Stimulated activated CD4-positive, alpha-beta T cell treated with anti-CD3 and anti-CD28 coated beads, Interleukin-1b, Interleukin-23, amount 100 ng/mL, for 48 hours (primary cell): ENCODE measurements at places on chromosomes 12 and 14.
A peak's percentile ranks its signal among the peaks of the same experiment; 100 is the strongest.

GRCh38 chr12:121099779-121100178, 32.9 kb upstream of the P2RX7 start:
- DNase-seq: no peak

GRCh38 chr12:90794212-90794611, 160.8 kb downstream of the CCER1 start:
- DNase-seq: no peak

DNA sequence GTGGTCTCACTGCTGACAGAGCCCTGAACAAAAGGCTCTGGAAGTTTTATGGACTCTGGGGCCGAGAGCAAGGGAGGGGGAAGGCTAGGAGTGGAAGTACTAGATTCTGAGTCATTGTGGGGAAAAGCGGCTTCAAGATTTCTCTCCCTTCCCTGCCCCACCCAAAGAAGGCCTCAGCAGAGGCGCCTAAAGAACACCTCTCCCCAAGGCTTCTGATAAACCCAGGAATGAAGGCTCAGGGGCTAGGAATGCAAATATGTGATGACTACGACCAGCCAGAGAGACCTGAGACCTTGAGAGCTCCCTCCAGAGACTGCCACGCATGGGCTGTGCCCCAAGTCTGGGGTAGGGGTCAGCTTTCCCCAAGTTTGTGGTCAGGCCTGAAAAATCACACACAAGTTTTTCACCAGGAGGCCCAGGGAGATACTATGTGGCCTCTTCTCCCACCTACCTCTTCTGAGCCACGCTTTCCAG, 130.7 kb upstream of the HIF1A start:
- DNase-seq: no peak

DNA sequence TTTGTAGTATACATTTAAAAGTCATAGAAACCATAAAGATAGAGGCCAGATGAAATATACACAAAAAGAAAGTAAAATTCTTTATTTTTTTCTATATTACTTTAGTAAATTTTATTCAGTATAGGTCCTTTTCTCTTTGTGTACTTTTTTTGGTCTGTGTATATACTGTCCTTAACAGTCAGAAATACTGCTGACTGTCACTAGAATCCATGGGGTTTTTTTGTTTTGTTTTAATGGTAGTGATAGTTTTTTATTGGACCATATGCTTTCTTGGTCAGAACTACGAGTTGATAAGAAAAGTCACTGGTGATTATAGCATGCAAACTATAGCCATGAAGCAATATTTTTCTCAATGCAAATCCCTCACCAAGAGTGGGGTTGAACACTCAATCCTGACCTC, 165.4 kb downstream of the FOXA1 start:
- no peak for DNase-seq

GRCh38 chr14:70018713-70019211, 139.5 kb downstream of the SMOC1 start:
- no peak for DNase-seq

GRCh38 chr14:105142651-105143450, 25.7 kb downstream of the JAG2 start:
- DNase-seq: peak; percentile 0

GRCh38 chr12:81128930-81129554, 51.2 kb downstream of the ACSS3 start:
- DNase-seq: no peak

GRCh38 chr12:71183846-71184245, 26.0 kb upstream of the TSPAN8 start:
- no peak for DNase-seq

GRCh38 chr12:94157181-94157580, 8.8 kb downstream of the PLXNC1 start:
- DNase-seq: no peak

DNA sequence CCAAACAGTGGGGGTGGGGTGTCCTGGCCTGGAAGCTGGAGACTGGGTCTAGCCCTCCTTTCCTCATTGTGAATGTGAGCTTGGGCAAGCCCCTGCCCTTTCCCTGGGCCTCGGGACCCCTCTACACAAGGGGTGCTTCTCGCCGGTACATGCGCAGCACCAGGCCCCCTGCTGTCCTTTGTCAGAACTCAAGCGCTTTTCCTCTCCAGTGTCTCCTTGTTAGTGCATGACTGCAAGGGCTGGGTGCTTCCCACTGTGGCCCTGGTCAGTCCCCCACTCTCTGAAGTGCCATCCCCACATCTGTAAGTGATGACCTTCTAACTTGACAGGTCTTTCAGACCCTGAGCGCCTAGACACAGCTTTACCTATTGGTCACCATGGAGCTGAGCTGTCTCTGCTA, 44.2 kb downstream of the DEGS2 start:
- DNase-seq: no peak

DNA sequence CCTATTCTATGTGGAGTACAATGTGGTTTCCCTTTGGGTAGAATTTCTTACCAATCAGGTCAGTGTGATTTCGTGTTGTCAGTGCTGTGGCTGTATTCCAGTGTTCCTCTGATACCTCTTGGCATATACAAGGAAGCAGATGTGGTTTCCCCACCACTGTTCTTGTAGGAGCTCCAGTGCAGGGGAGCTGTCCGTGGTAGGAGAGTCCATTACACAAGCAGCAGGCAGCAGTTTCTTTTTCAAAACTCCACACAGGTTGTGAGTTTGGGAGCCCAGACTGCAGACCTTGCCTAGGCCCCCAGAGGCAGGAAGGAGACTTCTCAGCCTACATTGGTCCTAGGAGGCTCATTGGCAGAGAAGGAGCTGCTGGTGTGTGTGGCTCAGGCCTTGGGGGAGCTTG, 452.8 kb downstream of the AACS start:
- DNase-seq: no peak

DNA sequence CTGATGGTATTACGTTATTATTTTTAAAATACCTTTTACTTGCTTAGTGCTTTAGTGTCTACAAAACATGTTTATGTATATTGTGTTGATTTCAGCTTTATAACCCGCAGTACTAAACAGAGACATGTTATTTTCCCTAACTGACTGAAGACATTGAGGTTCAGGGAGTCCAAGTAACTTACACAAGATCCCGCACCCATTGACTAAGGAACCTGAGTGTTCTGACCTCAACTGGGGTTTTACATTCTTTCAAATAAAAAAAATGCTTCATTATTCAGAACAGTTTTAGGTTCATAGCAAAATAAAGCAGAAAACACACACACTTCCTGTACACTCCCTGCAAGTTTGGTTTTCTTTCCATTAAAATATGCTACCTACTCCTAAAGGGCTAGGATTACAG, 60.4 kb upstream of the METAP2 start:
- DNase-seq: no peak

DNA sequence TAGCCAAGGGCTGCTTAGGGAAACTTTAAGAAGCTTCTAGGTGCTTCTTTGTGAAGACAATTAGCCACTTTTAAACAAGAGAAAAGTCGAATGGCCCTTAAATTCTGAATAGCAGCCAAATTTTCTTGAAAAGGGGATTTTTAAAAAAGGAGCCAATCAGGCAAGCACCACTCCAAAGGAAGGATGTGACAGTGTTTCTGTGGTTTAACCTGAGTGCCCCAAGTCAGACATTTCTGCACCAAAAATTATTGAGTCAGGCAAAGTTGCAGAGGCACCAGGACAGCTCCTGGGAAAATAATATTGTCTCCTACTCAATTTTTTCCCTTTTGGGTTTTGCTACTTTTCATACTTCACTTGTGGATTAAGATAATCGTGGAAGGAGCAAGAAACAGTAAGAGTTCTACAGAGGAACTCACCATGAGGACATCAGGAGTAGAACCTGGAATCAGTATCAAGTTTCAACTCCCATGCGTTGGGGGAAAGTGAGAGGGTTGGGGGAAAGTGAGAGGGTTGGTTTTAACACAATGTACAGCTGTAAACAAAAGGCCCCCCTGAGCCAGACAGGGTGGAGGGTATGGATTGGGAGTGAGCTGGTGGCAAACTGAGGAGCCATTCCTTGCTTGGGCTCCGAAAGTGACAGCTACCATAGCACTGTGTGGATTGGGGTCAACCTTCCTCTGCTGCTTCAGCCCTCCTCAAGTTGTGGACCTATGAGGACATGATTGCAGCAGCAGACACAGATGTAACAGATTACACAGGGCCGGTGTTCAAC, 90.8 kb downstream of the SLC38A1 start:
- no peak for DNase-seq

DNA sequence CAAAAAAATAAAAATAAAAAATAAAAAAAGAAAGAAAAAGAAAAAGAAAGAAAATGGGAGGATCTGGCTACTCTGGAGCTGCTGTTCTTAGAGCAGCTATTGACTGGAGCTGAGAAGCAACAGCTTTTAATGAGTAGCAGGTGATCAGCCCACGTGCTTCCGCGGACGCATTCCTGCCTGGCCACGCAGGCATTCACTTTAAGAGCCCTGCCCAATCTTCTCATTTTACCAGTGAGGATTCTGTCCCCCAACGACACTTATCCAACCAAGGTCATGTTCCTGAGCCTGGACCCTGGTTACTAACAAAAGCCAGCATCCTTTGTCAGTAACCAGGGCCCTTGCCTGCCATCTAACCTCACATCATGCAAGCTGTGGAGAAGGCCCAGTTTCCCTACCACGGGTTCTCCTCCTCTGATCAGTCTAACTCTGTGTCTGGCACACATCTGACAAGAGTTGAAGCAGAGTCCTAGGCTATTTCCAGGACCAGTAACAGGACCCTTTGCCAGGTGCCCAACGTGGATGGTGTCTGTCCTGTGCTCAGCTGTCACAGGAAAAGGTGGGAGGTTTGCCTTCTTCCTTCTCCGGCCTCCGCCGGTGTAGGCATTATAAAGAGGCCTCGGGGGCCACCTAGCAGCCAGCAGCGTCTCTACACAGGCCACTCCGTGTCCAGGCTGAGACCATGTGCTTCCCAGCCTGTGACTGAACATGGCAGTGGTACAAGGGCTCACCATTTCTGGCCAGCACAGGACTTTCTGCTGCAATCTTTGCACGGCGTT, 60.9 kb upstream of the GPATCH2L start:
- no peak for DNase-seq

GRCh38 chr12:15001733-15002382, 29.0 kb downstream of the PDE6H start:
- no peak for DNase-seq

DNA sequence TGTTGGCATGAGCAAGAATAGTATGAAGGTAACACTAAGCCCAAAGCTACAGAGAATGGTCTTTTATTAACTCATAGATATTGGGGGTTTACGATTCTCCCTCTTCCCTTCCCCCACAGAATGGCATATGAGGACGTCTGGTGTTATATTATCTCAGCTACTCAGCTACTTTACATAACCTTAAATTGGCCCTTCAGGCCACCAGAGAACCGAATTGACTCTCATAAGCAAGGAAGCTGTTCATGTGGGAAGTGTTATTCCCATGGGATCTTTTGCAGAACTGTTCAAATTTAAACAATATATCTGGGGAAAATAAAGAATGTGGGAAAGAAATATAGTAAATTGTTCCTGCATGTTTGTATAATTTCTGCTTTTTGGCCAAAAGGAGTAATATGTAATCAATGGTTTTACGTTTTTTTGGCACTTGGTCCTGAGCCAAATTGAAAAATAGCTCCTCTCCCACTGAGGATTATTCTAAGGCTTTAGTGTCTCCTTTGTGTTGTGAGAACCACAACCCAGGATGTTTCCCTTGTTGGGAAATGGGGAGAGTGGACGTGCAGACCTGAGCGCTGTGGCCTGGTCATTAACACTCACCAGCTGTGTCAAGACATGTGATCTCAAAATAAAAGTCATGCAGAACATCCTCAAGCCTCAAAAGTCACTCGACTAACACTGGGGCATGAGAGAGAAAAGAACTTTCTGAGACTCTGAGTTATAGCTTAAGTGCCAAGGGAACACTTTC, 31.8 kb upstream of the CMAS start:
- no peak for DNase-seq

- peak; percentile 59 for DNase-seq
These were observed 15.5 kb downstream of the MANSC1 start for GRCh38 chr12:12334367-12335040.

DNA sequence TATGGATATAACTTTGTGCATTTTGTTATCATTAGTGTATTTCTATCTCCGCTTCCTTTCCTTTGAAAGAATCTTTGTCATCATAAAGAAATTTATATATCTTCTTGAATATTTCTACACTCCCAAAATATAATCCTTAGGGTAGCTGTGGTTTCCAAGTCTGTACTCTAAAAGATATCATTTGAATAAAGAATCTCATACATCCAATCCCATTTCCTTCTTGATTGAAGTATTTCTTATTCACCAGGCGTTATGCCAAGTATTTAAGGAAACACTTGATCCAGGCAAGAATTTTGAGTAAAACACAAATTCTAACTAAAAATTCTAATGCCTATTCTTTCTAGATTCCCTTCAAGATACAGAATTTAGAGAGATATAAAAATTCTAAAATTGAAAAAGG, 821.8 kb downstream of the GALC start:
- DNase-seq: no peak

GRCh38 chr14:35333797-35334743, 41.9 kb downstream of the PSMA6 start:
- DNase-seq: peak; percentile 51

GRCh38 chr12:92558806-92559205, 144.0 kb upstream of the PLEKHG7 start:
- DNase-seq: no peak

DNA sequence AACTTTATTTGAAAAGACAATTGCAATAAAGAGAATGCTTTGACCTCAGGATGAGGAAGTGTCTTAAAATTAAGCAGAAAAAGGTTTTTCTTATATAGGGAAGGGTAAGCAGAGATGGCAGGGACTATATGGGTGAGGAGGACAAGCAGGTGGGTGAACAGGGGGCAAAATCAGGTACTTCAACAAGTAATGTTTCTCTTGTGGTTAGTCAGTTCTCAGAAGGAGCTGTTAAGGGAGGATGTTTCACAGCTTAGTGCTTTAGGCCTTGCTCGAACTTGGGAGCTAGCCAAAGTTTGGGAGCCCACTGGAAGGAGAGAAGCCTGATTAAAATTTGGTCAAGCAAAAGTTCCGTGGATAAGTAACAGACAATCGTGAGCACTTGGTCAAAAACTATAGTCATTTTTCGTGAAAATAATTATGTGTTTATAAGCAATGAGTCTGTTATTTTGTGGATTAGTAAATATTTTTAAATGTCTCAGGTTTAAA, 364.2 kb upstream of the TMPO start:
- DNase-seq: no peak

DNA sequence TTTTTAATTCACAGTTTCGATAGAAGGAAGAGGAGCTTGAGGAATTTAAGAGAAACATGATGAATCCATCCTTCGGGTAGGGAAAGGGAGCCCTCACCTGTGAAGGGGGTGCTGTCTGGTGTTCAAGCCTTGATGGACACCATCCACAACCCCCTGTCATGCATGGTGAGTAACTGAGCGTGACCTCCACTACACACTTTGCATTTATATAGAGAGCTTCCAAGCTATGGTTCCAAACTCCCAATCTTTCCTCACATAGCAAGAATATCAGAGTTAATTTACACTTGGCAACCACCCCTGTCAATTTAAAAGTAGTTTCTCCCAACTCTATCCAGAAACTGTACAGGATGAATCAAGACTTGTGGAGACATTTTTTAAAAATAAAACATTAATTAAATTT, 13.1 kb upstream of the NID2 start:
- DNase-seq: no peak

DNA sequence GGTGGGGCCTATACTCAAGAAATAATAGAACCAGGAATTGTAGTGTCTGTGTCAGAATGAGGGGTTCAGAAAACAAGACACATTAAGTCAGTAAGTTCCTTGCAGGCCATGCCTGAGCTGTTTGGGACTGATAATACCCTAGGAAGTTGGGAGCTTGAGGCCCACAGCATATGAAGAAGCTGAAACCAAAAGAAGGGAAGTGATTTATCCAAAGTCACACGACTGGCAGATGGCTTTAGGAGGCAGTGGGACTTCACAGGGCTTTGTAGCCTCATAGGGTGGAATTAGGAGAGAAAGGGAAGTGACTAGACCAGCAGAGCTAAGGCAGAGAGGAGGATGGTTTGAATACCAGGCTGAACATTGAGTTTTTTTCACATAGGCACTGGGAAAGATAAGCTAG, 56.6 kb upstream of the SRSF5 start:
- no peak for DNase-seq
